ENCODE measurements at places on chromosomes 16 and 17.

DNA sequence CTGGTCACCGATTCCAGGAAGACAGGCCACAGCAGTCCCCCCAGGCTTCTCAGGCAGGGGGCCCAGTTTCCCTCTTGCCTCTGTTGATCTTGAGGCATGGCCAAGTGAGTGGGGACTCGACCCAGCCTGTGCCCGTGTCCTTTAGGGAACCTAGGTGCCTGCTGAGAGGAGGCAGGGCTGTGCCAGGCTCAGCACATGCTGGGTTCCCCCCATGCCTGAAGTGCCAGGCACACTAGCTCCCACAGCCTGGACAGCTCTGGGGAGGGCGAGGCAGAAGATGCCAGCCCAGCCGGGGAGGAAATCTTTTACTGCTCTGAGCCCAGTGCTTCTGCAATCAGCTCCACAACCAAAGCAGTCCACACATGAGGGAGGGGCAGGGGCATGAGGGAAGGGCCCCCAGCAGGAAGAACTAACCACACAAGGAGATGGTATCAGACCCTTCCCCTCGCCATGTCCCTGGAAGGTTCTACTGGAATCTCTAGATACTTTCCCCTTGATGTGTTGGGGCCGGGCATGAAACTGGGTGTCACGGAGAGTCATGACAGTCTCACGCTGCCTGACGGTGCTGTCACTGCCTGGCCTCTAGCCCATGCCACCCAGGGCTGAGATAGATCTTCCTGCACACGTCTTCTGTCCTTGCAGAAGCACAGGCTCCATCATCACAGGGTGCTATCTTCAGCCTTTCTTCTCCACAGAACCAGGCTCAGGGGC lies 25.5 kb downstream of the MYO18A start:
- DNase-seq = no peak

DNA sequence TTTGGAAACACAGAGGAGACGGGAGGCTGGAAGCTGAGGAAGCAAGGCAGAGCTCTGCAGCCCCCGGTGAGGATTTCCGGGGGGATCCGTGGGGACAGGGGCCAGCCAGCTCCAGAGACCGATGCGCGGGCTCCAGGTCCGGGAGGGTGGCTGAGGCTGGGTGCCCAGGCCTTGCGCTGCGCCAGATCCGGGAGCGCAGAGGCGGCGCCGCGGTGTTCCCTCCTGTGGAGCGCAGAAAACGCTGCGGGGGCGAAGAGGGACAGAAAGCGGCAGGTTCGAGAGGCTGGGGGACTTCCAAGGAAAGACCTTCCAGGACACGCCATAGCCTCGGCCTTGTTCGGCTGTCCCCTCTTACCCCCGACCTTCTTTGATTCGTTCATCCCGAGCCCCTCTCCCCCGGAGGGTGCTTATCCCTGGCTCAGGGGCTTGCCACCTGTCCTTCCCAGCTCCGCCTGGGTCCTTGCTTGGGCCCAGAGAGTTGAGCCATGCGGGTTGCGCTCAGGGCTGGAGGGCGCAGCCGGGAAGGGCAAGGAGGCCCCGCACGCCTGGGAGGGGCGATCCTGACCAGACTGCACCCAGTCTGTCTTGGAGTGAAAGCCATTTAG lies 697 bp upstream of the SHISA9 start:
- no peak for DNase-seq

DNA sequence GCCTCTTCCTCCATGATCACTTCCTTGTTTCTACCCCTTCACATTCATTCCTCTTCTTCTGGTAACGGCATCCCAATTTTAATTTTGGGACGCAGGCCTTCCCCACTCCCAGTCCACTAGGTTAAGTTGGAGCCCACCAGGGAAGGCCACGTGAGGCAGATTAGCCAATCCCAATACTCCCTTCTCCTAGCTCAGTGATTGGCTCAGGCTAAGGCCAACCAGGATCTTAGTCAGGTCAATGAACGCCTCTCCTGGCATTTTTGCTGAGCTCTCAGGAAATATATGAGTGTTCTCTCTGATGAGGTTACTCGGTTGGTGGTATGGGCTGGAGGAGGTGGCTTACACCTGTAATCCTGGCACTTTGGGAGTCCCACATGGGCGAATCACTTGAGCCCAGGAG lies 15.4 kb downstream of the SEZ6L2 start:
- no peak for DNase-seq

DNA sequence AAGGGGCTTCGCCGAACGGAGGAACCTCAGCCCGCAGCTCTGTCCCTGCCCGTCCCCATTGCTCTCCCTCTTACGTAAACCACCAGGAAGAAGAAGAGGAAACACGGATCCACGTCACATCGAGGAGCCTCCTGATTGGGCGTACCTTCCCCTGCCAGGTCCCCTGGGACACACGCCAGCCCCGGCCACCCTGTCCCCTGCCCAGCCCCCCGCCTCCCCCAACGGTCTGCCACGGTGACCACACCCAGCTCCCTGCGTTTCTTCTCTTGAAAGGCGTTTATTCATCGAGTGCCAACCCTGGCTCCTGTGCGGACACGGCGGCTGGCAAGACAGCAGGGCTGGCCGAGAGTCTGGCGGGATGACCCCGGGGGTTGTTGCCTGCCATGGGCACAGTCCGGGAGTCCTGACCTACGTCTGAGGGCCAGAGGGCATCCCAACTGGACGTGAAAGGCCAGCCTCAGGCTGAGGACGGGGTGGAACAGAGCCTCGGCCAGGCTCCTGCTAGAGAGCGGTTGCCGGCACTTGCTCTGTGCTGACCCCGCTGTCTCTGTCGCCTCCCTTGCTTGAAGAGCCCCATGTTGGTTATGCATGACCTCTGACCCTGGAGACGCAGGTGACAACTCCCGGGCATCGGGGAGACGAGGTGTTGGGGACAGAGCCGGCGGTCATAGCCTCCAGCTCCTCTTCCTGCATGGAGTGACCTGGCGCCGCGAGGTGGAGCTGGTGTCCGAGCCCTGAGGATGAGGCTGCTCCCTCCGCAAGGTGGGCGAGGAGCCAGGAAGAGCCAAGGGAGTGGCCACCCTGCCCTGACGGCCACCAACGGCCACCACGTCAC lies 40.5 kb upstream of the ACSF3 start:
- no peak for DNase-seq

DNA sequence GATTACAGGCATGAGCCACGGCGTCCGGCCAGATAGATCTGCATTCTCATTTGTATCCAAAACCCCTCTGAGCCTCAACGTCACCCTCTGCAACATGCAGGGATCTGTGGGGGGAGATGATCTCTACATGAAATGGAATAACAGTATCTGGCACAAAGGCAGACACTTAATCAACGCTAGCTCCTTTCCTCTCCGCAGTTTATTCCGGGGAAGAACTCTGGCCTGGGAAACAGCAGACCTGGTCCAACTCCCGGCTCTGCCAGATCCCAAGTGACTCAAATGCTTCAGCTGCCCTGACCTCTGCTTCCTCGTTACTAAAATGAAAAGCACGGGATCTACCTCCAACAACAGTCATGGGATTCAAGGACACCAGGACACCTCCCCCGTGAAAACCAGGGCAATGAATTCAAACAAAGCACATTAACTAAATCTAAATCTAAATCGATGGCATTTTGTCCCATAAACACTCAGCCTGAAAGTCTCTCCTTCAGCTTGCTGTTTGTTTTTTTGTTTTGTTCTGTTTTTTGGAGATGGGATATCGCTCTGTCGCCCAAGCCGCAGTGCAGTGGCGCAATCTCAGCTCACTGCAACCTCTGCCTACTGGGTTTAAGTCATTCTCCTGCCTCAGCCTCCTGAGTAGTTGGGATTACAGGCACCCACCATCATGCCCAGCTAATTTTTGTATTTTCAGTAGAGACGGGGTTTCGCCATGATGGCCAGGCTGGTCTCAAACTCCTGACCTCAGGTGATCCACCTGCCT lies 78.2 kb downstream of the NXN start:
- no peak for DNase-seq

GRCh38 chr17:39197380-39198185 lies at the start of gene CACNB1:
CACNB1 (minus strand) TSS chr17:39197669; CDS start chr17:39197495, 174 bp downstream.
- DNase-seq = peak; percentile 56

GRCh38 chr16:22204091-22204655 lies 1.9 kb upstream of the EEF2K start:
- DNase-seq = no peak

GRCh38 chr16:3701531-3701930 lies 15.8 kb downstream of the TRAP1 start:
- no peak for DNase-seq

DNA sequence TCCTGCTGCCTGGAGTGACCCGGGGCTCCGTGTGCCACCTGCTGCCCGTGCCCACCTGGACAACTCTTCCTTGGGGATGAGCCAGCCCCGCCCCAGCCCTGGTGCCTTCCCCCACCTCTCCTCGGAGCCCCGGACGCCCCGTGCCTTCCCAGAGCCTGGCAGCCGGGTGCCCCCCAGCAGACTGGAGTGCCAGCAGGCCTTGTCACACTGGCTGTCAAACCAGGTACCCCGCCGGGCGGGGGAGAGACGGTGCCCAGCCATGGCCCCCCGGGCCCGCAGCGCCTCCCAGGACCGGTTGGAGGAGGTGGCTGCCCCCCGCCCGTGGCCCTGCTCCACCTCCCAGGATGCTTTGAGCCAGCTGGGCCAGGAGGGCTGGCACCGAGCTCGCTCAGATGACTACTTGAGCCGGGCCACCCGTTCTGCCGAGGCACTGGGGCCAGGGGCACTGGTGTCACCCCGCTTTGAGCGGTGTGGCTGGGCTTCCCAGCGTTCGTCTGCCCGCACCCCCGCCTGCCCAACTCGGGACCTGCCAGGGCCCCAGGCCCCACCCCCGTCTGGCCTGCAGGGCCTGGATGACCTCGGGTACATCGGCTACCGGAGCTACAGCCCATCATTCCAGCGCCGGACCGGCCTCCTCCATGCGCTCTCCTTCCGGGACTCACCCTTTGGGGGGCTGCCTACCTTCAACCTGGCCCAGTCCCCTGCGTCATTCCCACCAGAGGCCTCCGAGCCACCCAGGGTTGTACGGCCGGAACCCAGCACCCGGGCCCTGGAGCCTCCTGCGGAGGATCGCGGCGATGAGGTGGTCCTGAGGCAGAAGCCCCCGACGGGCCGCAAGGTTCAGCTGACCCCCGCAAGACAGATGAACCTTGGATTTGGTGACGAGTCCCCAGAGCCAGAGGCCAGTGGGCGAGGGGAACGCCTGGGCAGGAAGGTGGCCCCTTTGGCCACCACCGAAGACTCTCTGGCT lies 38.4 kb downstream of the ARHGAP23 start:
- no peak for DNase-seq

DNA sequence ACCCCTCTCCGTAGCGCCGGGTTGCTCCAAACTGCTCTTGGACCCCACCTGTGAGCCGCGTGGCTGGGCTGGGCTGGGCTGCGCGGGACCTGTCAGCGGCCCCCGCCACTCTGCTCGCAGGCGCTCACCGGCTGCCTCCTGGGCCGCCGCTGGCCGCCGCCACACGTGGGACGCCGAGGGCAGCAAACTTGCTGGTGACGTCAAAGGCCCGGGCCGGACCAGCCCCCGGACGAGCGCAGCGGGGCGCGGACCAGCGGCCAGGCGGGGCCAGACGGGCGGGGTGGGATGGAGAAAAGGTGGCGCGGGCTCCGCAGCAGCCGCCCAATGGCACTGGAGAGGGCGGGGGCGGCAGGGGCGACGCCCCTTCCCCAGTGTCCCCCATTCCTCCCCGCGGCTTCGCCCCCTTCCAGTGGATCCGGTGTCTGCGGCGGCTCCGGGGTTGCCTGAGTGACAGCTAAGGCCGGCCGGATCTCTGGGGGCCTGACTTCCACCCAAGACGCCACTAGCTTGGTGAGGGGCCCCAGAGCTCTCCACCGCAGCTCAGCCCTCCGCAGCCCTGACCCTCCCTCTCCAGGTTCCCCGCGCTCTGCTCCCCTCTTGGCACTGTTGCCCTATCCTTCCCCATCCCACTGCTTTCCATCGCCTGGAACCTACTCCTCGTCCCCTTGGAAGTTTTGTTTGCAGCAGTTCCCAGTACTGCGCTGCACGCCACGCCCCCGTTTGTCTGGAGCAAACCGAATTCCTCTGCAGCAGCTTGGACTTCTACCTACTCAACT lies at the start of gene HS3ST3A1:
TSS of gene HS3ST3A1 (minus strand) at position 154 of the 776 bp plus-strand sequence. CDS start 800 bp downstream, outside the sequence.
- DNase-seq = no peak

DNA sequence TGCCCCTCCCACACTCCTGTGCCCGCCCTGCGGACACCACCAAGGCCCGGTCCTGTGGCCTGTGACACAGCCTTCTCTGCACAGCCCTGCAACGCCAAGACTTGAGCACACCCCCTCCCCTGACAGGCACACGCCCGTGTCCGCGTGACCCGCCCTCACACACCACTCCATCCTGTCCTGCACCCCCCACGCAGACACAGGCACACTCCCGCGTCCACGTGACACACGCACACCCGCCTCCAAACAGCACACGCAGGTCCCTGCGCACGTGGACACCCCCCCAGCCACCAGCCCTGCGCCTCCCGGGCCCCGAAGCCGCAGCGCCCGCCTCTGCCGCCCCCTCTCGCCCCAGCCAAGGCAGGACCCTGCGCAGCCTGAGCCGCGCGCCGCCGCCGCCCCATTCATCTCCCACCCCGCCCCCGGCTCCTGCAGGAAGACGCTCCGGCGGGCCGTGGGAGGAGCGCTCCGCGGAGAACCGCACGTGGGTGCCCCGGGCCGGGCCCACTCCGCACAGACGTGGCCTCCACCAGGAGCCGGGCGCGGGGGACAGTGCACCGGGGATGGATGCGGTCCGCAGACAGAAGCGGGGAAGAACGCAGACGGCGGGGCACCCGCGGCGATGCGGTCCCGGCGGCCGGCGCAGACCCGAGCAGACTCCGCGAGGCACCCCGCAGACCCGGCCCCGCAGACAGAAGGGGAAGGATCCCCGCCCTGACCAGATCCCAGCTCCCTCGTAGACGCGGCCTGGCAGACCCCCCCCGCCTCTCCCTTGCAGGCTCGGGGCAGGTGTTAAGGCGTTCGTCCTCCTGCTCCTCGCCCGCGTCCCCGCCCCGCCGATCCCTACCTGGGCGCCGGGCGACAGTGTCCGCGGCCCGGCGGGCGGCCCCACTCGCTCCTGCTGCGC lies 506 bp downstream of the CAMKK1 start:
- peak; percentile 65 for DNase-seq

GRCh38 chr16:31513884-31514283 lies 5.7 kb upstream of the RUSF1 start:
- no peak for DNase-seq

GRCh38 chr17:48100160-48100559 lies 1.1 kb downstream of the CBX1 start:
- DNase-seq = no peak

GRCh38 chr16:81678326-81679095 lies 100.6 kb upstream of the PLCG2 start:
- no peak for DNase-seq

DNA sequence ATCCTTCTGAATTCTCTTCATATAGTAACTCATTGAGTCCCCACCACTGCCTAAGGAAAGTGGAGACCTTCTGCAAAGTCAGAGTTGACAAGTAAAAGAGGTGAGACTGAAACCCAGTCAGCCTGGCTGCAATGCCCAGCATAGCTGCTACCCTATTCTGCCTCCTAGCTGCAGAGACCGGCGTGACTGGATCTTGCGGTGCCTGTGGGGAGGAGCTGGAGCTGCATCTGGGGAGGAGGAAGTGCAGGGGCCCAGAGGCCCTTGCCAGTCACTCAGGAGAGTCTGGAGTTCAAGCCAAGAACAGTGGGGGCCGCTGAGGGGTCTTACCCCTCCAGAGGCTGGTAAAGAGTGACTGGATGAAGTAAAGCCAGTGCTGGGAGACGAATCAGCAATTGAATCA lies 35.0 kb upstream of the ZNF423 start:
- no peak for DNase-seq

All from activated T-helper 9 cell treated with anti-CD3 and anti-CD28 coated beads, Interleukin-2, amount 50 U/mL, for 16 hours (primary cell).